ENCODE measurements at places on chromosomes 12 and 14.

DNA sequence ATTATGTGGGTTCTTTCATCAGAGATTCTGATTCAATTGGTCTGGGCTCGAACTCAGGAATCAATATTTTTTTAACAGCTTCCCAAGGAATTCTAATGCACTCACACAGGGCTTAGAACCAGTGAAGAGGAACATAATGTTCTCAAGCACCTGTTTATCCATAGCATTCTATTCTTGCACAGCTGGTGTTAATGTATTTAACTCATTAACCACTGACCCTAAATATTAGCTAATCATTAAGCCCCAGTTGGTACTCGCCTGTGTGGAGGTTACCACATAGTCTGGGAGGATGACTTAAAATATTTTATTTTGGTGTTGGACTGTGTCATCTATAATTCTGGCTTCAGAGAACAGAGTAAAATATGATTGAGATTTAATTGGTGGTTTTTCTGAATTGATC, 45.3 kb downstream of the LRP6 start:
- no peak for DNase-seq

DNA sequence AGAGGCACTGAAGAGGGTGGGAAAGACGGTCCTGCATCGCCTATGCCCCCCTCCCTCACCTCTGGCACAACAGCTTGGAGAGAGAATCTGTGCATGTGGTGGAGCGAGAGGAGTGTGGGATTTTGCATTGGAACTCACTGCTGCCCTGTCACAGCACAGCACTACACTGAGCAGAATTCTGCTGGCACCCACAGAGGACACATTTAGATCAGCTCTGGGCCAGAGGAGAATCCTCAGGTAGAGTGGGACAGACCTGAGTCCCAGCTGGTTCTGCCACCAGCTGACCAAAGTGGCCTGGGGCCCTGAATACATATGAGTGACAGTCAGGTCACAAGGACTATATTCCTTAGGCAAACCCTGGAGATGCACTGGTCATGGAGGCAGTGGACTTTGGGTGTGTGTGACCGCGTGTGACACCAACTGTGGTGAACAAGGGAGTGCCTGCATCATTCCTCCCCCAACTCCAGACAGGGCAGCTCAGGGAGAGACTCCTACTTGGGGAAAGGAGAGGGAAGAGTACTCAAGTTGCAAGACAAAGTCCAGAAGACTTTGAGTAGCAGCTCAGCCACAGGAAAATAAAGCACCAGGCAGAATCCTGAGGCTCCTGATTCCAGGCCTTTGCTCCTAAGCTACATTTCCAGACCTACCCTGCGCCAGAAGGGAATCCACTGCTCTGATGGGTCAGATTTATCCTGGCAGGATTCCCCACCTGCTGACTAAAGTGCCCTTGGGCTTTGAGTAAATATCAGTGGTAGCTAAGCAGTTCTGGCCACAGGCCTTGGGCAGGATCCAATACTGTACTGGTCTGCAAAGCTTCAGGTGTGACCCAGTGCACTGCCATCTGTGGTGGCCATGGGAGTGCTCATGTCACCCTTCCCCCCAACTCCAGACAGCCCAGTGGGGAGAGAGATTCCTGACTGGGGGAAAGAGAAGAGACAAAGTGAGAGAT, 10.6 kb upstream of the ACOT1 start:
- DNase-seq: no peak

DNA sequence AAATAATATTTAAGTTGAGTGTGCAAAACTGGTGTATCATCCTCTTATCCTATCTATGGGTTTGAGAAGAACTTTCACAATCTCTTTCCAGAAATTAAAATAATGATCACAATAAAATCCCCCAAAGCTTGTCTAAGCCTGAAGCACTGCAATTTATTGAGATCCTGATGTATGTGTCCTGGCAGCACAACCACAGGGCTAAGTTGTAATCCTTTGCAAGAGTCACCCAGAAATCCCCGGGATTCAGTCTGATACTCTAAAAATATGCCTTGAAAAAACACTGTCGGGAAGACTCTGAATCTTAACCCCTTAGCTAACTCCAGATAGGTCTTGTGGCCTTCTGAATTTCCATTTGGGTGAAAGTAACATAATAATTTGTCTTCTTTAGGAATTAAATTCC, 40.3 kb upstream of the STXBP6 start:
- DNase-seq: no peak

DNA sequence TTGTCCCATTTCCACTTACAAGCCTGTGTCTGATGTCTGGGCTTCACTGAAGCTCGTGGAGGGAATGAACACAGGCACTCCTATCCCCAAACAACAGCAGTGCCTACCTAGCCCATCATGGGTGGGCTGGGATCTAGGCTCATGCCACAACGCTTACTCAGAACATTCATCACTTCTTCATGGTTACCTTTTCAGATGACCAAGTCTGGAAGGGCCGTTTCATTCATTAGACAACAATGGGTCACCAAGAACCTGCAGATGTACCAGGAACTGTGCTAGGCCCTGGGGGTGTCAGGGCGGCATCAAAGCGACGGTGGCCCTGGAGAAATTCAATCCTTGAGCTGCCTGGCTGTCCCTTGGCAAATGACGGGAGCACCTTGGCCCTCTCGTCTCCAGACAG, 64.9 kb upstream of the FZD10 start:
- DNase-seq: no peak

- DNase-seq: no peak
Measured at GRCh38 chr14:52412426-52412825, 98.3 kb downstream of the PTGER2 start.

- no peak for DNase-seq
Measured at GRCh38 chr12:104694711-104695110, 238.0 kb downstream of the CHST11 start.

- no peak for DNase-seq
Measured at GRCh38 chr12:48995086-48995879, 3.9 kb downstream of the DDN start.

GRCh38 chr12:124603100-124603541, 35.7 kb upstream of the NCOR2 start:
- DNase-seq: no peak
